Omental fat pad (tissue), 4 donors: ENCODE measurements at places on chromosomes 13 and 19. TPM values are rescaled to one million over a fixed set of nuclear protein-coding genes. Genes with fewer than 3 reads are reported as not detected.

NLRP4 gene
- total RNA-seq = not detected

SLITRK6 gene
- 0.09 TPM for total RNA-seq

OR10H1 gene
- not detected for total RNA-seq

CFAP97D2 gene
- total RNA-seq = not detected

ZNF540 gene
- 1.4 TPM for total RNA-seq

SCEL gene
- 0.94 TPM for total RNA-seq

SYCN gene
- total RNA-seq = not detected

F10 gene
- total RNA-seq = 13.4 TPM

RFPL4A gene
- not detected for total RNA-seq

ZNF493 gene
- 20.2 TPM for total RNA-seq

- DNase-seq = no peak
These were observed 958.2 kb downstream of the DIAPH3 start for GRCh38 chr13:59205501-59205900.

DNA sequence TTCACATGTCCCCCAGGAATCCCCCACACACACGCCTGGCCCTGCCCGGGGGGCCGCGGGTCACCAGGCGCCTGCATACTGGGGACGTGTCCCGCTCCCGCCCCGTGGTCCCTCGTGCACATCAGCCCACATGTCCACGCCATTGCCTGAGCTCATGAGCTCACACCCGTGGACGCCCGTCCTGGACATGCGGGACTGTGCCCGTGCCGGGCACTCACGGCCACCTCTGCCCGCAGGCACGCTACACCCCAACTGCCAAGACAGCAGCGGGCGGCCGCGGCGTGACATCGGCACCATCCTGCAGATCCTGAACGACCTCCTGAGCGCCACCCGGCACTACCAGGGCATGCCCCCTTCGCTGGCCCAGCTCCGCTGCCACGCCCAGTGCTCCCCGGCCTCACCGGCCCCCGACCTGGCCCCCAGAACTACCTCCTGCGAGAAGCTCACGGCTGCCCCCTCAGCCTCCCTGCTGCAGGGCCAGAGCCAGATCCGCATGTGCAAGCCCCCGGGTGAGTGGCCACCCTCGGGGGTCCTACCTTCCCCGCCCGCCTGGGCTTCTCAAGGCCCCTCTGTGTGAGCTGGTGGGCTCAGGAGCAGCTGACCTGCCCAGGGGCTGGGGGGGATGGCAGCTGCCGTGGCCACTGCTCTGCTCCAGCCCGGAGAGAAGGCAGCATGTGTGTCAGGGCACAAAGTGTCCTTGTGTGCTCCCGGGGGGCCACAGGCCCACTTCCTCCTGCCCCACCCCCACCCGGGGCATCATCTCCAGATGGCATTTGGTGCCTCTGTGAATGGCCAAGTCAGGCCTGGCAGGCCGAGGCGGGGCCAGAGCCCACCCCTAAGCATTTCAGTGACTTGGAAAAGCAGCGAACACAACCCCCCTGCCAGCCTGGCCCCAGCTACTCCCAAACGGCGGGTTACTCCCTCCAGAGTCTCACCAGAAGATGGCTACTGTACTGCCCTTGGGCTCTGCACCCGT, 7.1 kb downstream of the MIDN start:
- no peak for DNase-seq

DNA sequence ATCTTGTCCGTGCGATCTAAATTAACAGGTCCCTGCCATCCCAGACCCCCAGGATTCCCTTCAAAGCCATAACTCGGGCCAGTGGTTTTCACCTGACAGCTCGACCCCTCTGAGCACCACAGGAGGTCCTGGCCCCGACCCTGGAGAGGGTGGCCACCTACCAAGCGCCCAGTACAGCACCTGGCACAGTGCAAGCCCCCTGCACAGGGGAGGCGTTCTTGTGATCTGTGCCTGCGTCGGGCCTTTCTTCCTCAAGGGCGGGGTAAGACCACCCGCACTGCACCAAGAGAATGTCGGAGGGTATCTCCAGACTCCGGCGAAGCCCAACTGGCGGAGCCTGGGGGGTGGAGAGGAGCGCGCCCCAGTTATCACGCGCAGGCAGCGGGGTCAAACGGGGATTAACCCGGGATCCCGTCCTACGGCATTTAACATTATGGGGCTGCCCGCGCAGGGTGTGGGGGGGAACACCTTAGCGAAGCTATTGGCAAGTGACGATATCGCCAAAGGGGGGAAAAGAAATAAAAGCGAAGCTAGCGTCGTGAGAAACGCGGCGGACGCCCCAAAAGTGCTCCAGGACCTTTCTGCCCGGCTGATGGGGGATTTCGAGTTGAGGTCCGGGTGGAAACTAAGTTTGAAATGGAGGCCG, 1.3 kb upstream of the HNRNPL start:
- no peak for DNase-seq

GRCh38 chr13:44280456-44280855, 93.2 kb upstream of the SERP2 start:
- DNase-seq = no peak

DNA sequence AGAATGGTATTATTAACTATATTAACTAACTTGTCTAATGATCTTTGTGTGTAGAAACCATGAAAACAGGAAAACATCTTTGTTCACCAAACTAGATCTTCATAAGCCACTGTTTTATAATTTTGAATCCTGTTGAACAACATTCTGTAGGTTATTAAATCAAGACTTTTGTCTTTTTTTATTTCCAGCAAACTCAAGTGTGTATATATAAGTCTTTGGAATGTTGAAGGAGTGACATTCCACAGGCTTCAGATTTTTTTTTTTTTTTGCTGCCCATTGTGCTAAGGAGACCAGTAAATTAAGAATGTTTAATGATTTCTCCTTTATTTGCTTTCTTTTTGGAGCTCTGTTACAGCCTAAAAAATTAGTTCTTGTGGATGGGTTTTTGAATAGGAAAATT, 89.6 kb downstream of the LMO7 start:
- DNase-seq = no peak

- DNase-seq = no peak
These were observed 372.1 kb downstream of the UQCRFS1 start for GRCh38 chr19:28840891-28841290.

GRCh38 chr19:7744199-7744786, 3.0 kb downstream of the CD209 start:
- DNase-seq = no peak

DNA sequence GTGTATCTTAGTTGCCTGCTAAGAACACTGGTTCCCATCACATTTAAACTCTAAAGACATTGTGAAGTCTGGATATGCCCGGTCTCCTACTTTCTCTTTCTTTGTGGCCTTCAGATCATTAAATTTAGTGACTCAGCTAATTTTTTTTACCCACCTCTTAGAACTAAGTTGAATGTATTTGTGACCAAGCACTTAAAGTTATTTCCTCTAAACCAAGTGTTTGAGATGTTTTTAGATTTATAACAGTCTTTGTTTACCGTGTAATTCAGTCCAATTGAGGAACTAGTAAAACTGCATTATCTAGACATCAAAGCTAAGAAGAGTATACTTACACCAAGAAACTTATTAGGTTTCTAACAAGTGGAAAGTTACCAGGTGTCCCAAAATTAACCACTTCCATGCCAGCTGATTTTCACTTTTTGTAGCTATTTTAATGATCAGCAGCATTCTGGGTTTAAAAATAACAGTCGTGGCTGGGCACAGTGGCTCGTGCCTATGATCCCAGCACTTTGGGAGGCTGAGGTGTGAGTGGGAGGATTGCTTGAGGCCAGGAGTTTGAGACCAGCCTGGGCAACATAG, 53.1 kb downstream of the ARHGAP35 start:
- DNase-seq = no peak

DNA sequence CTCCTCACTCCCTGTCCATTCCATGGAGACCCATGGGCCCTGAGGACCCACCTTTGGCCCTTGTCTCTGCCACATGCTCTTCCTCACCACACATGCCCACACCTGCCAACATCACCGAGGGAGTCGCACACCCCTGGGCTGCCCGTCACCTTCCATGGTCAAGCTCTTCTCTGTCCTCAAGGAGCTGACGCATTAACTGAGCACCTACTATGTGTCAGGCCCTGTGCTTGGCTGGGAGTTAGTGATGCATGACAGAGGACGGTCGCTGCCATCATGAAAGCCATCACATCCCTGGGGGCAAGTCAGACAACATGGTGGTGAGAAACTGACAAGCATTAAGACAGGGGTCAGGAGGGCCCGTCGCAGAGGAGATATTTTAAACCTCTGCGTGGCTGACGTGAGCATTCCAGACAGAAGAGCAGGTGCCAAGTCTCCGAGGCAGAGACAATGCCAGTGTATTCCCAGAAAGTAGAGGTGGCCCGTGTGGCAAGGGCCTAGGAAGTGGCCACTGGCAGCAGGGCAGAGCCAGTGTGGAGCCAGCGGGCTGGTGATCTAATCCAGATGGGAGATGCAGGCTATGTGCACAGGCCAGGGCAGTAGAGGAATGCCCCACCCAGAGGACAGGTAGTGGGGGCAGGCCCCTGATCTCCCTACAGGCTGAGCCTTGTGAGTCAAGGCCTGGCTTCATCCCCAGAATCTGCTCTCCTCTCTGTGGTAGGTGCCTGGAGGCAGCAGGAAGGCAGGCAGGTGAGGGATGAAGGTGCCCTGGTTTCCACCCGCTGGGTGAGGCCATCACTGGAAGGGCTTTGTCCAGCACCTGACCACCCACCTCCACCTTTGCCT, 21.2 kb downstream of the ELAVL1 start:
- no peak for DNase-seq

DNA sequence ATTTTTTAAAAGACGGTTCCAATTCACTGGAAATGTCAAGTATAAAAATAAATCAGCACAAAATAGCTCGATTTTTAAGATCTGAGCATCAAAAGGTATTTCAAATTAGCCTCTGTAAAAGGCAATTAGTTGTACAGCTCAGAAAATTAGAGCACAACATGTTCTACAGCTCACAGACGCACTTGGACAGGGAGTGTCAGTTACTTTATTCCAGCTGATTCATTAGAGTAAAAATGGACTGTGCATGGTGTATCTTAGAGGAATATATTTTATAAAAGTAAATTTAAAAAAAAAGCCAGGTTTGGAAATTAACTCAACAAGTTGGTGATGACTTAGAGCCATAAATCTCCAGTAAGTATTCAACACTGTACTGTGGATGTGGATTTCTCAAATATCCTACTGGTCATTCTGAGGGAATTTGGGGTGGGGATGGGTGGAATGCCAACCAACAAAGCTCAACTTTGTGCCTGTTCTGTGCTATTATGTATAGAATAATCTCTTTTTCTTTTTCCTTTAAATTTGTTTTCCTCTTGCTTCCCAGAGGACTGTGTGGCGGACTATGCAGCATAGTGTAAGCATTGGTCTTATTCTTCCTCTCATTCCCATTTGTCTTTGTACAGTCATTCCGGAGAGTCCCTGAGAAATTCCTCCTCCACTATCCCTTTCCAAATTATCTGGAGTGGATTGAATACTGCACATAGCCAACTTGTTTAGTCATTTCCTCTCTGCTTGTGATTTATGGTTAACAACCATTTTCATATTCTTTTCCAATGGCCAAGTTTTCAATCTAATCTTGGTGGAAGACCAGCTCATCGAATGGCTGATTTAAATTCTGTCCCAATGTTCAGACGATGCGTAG, 169.3 kb downstream of the DCT start:
- no peak for DNase-seq

GRCh38 chr19:42250183-42250665, 4.7 kb downstream of the ERF start:
- no peak for DNase-seq

GRCh38 chr13:100130930-100131511, 42.1 kb downstream of the PCCA start:
- no peak for DNase-seq

DNA sequence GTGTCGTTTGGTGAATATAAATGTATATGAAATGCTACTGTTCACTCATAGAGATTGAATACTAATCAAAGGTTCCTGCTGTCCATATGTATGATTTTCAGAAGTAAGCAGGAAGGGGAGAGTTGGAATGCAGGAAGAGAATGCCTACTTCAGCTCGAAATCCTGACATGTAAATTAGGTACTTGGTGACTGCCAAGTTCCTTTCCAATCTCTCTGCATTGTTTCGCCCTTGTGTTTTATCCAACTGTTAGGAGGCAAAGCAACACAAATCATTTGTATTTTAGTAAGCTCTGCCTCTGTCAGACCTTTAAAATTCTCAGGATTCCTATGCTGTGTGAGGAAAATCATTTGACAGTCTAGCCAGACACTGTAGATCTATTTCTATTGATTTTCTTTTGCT, 9.0 kb downstream of the STARD13 start:
- DNase-seq = no peak

GRCh38 chr13:63546524-63546923, 2130.9 kb upstream of the PCDH20 start:
- DNase-seq = no peak

DNA sequence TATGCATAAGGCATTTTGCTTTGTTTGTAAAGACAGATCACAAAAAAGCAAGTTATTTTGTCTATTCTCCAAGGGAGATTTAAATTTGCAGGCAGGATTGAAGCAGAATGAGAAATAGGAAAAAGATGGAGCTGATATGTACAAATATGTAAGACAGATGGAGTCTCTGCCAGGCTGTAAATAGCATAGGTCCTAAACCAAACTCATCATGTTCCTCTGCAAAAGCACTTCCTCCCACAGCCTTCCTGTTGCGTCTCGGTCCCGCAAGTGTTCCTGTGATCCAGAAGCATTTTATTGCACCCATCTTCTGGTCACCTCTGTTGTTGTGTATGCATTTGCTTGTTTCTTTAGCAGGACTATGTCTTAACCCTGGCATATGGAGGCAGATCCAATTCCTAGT, 95.7 kb upstream of the CLDN10 start:
- no peak for DNase-seq

DNA sequence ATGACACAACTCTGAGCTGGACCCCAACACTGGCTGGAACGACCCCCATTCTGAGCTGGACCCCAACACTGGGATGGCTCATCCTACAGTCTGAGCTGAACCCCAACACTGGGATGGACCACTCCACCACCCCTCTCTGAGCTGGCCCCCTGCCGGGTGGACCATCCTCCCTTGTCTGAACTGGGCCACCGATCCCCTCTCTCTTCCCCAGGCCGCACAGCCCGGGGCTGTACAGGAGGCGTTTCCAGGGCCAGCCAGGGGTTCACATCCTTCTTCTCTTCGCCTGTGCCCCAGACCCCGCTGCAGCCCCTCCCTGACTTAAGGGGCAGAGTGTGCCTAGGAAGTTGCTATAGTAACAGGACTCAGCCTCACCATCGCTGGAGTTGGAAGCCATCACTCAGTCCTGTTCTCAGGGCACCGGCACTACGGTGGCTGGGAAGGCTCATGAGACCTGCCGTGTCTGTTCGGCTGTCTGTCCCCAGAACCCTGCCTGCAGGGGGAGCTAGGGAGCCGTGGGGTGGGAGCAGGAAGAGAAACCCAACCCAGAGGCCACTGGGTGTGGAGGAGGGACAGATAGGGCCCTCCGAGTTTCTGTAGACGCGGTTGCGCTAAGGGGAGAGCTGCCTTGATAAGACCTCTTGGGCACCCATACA, 3.7 kb downstream of the PRKACA start:
- DNase-seq = no peak

DNA sequence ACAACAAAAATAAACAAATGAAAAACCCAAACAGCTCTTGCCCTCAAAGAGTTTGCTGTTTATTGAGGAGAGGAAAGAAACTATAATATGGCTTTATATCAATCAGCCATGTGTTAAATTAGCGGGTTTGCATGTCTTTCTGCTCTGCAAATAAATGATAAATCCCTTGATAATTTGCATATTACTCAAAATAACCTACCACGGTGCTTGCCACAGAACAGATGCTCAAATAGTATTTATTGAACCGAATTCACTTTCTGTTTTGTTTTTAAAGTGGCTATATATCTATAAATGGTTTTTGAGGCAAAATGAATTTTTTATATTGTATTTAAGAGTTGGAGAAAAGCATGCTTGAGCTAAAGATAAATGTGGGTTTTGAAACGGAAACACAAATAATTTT, 428.1 kb downstream of the ITGBL1 start:
- no peak for DNase-seq
